ENCODE measurements at places on chromosomes 4 and X.

DNA sequence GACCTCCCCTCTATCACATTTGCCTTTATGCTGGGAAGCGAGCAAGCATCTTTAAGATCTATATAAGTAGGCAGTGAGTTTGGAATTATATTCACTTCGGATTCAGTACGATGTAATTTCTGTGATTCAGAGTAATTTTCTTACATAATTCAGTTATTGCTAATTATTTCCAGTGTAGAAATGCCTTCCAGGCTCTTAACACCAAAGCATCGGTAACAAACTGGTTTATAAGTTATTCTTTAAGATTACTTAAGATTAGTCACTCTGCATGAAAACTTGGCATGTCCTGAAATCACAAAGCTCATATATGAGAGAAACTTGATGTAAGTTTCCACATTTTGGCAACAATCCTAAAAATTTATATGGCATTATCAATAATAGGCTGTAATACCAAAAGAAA, 120.8 kb downstream of the ADAMTS3 start:
- DNase-seq = no peak

DNA sequence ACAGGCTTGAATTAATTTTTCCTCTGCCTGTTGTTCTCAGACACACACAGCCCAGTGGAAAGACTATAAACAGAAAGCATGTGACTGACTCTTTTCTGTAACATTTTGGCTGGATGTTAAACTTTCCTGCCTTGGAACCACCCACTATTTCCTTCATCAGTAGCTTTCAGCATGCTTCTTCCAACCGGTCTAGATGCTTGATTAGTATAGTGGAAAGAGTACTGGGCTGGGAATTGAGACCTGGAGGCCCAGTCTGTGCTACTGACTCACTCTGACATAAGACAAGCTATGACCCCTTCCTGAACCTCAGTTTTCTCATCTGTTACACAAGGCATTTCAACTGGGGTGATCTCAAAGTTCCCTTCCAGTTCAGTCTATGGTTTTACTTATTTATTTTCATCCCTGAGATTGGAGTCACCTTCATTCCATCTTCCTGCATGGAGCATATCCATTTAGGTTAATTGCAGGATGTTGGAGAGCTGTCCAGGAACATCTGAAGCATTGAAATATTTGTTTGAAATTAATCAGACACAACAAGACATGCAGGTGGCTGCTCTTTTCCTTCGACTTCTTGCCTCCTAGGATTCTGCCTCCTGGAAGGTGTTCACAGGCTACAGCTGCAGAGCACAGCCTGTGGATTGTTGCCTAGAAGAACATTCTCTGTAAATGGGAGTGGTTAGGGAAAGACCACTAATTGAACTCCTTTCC, 173.4 kb downstream of the RTL9 start:
- DNase-seq = no peak

GRCh38 chr4:9849538-9849920, 68.1 kb downstream of the DRD5 start:
- DNase-seq = no peak

GRCh38 chr4:14877246-14878225, 124.7 kb upstream of the CPEB2 start:
- DNase-seq = no peak

GRCh38 chr4:69584135-69584534, 55.3 kb downstream of the UGT2A2 start:
- no peak for DNase-seq

- DNase-seq = no peak
Measured at GRCh38 chr4:102037566-102037965, 247.0 kb downstream of the BANK1 start.

GRCh38 chrX:57772637-57773036, 92.6 kb upstream of the NLRP2B start:
- no peak for DNase-seq

GRCh38 chr4:152223600-152223999, 312.3 kb downstream of the FBXW7 start:
- no peak for DNase-seq

DNA sequence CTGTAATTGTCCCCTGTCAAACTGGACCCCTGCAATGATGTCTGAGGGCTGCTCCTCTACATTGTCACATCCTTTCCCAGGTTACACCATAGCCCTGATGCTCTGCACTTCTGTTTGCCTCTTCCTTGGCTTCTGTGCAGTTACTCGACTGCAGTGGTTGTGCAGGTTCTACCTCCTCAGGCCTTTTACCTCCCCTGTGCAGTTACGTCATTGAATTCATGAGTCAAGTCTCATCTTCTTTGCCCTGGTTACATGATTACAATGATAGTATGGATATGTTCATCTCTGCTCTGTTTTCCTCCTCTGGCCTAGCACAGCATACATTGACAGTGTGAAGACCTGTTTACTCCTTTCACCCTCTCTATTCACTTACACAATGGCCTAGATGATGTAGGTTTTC, 83.2 kb downstream of the FAM47B start:
- no peak for DNase-seq

GRCh38 chrX:71976753-71977152, 66.1 kb downstream of the NHSL2 start:
- no peak for DNase-seq

- DNase-seq = no peak
Measured at GRCh38 chr4:82789025-82789776, 9.4 kb downstream of the SCD5 start.

- DNase-seq = no peak
Measured at GRCh38 chr4:87698394-87698793, 48.3 kb downstream of the DMP1 start.

- DNase-seq = no peak
Measured at GRCh38 chr4:26325191-26325590, 4.4 kb downstream of the RBPJ start.

GRCh38 chr4:62080431-62080830, 880.3 kb downstream of the ADGRL3 start:
- DNase-seq = no peak

DNA sequence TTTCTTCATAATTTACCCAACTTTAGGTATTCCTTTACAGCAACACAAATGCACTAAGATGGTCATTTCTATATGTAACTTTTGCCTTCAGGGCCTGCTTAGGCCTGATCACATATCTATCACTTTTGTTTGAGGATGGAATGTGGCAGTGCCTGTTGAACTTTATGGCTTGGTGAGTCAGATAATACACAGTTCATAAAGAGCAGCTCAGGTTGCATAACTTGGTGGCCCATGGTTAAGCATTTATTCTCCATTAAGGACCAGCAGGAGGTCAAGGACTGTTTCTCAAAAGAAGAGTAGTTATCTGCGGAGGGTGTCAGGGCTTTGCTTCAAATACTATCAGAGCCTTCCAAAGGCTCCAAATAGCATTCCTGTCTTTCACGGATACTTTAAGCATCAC, 124.1 kb upstream of the PDHA2 start:
- DNase-seq = no peak

DNA sequence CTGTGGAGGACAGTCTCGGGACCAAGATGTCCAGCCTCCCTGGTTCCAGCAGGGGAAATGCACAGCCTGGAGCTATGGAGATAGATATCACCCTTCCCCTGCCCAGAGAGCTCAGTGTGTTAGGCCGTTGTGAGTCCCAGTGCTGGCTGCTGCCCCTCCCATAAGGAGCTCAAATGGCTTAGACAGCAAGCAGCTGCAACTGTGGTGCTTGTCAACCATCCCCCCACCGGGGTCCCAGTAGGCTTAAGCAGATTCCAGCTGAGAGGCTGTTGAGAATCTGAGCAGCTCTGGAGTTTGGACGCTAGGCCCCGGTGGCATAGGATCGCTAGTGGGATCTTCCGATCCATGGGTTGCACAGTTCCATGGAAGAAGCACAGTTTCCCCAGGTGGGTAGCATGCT, 181.8 kb upstream of the POF1B start:
- DNase-seq = no peak

GRCh38 chr4:10688846-10689245, 4.3 kb upstream of the CLNK start:
- DNase-seq = no peak

DNA sequence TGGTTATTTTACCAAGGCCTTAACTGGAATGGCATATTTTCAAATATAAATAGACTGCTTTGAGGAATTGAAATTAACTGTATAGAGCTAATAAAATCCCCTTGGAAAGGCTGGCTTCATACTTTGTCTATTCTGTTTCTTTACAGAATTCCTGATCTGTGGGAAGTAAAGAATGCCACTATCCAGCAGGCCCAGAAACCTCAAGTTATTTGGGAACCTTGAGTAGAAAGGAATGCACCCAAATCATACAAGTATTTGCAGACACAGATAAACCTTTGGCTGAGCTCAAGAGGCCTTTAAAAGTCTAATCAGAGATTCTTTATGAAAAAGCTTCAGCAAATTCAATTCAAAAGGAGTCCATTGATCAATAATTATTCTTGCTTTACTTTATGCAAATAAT, 975.7 kb upstream of the PABPC4L start:
- no peak for DNase-seq

Measured in NCI-H1417 treated with DMSO at 0.1 percent for 48 hours (cell line).